Epithelial cell of proximal tubule (primary cell): ENCODE measurements at places on chromosomes 11 and 22. TPM values are rescaled to one million over a fixed set of nuclear protein-coding genes. Genes with fewer than 3 reads are reported as not detected.

GRCh38 chr22:20981787-20982562 lies at the start of gene LZTR1:
Gene LZTR1, plus strand, starts transcription at chr22:20982297. Its CDS starts 75 bp downstream, at chr22:20982372.
- no peak for DNase-seq

DNA sequence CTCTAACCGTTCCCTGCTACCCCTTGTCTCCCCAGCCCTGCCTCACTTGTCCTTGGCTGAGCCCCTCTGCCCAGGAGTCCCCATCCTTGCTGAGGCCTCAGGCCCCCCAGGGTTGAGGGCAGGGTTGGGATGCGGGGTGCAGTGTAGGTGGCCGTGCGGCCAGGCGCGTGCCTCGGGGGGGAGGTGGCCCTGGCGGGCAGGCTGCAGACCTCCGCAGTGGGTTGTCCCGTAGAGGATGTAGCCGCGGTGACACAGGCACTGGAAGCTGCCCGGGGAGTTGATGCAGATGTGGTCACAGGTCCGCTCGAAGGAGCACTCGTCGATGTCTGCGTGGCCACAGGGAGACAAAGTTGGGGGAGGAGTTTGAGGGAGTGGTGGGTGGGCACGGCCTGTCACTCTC lies 41.9 kb upstream of the TTLL12 start:
- no peak for DNase-seq

DNA sequence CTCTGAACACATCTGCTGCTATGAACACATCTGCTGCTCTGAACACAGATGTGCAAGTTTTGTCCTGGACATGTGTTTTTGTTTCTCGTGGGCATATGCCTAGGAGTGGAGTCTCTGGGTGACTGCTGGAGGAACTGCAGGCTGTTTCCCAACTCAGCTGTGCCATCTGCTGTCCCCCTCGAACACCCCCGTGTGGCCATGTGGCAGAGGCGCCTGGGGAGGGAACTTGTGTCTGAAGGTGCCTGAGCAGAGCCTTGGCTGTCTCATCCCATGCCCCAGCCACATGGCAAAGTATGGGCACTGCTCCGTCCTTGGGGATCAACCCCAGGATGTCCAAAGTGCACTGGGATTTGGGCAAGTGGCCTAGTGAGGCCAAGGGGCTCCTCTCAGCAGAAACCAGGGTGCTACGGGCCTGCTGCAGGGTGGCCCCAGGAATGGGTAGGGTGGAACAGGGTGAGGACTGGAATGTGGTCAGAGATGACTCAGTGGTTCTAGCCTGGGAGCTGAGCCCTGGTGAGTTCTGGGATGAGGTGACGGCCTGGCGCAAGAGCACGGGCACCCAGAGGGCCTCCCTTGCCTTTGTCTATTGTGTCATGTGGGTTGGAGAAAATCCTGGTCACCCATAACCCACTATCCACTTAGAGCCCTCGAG lies 14.7 kb downstream of the GATD1 start:
- no peak for DNase-seq

DNA sequence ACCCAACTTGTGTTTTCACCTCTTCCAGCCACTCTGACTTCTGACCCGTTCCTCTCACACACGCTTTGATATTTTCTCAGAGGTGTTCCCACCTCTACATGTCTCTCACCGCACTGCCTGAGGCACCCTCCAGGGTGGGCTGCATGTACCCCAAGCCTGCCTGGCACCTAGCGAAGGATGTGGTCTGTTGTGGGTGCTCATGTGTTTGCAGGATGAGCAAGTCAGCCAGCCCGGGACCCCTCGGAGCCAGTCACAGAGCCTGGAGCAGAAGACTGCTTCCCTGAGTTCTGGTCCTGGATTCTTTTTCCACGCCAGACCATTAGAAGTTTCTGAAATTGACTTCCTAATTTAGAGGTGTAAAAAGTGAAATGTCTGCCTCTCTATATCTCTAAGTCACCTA lies 3.8 kb downstream of the GTSE1 start:
- DNase-seq: no peak

BDNF gene
- 5.8 and 9.5 TPM in 2 replicates for total RNA-seq
